ENCODE measurements at places on chromosomes 7 and 10.

DNA sequence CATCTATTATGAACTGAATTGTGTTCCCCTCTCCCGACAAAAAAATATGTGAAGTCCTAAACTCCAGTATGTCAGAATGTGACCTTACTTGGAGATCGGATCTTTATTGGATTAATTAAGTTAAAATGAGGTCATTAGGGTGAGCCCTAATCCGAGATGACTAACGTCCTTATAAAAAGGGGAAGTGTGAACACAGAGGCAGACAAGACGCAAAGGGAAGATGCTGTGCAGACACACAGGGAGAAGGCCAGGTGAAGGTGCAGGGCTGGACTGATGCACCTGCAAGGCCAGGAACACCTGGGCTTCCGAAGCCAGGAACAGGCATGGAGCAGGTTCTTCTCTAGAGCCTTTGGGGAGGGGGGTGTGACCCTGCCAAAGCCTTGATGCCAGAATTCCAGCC lies 187.8 kb downstream of the PARD3 start:
- no peak for DNase-seq

GRCh38 chr7:17234030-17234397 lies 64.4 kb upstream of the AHR start:
- DNase-seq, result no peak

GRCh38 chr7:75762350-75762917 lies 9.6 kb downstream of the CCL26 start:
- no peak for DNase-seq

DNA sequence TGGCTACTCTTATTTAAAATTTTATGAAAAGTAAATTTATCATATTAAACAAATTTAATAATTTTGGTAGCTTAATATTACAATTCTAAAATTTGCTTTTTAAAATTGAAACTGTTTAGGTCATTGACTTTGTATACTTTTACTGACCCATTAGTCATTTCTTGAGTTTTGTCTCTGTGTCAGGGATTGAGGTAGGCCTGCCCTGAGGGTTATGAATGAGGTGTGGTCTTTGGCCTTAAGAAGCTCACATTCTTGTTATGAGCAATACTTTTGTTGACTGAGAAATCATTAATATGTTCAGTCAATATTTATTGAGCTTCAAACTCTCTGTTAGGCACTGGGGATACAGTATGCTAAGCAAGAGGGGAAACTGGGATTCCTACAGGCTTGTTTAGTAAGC lies 47.0 kb upstream of the RPA3 start:
- DNase-seq, result no peak

GRCh38 chr10:62724465-62724864 lies 80.1 kb upstream of the ADO start:
- DNase-seq, result no peak

GRCh38 chr10:73060738-73061635 lies 35.7 kb downstream of the P4HA1 start:
- DNase-seq, result no peak

DNA sequence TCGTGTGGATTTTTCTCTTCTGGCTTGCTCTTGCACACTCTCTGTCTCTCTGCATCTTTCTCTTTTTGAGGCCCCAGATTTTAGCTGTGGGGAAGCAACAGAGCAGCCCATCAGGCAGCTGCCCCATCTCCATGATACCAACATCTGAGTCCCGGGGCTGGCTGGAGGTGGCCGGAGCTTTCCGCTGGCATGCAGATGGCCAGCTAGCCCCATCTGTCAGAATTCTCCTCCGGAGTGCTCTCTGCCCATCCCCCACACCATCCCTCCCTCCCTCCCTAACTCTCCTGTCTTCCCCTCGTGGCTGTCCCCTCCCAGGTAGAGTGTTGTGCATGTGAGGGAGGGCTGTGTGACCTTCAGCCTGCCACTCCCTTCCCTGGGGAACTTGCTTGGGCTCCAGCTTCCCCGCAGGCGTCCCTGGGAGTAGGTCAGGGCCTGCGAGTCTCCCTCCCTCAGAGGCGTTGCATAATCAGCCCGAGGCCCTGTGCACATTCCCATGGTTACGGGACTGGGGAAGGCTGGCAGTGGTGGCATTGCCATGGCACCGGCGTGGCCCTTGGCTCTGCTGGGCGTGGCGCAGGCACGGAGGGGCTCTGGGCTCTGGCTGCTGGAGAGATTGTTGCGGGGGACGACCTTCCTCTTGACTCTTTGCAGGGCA lies 24.7 kb downstream of the GHRHR start:
- no peak for DNase-seq

- no peak for DNase-seq
Measured at GRCh38 chr7:28166982-28167715, 13.4 kb downstream of the JAZF1 start.

DNA sequence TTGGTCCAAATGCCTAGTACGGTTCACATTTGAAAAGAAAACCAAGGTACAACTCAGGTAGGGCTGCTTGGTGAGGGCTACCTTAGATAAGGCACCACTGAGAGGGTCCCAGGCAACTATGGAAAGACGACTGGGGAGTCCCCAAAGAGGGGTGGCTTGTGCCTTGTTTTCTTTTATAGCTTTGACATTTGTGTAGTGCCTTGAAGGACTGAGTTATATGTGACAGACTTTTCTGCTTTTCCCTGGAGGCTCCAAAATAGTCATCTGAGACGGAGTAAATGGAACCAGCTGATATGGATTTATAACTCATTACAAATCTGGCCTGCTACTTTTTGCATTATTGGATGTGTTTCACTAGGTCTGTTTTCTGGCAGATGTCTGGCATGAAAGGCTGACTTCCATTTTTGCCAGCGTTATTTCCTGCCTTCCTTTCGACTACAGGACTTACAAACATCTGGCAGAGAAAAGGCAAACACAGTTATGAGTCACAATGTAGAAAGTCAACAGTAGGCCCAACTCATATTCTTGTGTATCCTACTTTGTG lies 88.2 kb upstream of the IMMP2L start:
- peak; percentile 8 for DNase-seq

DNA sequence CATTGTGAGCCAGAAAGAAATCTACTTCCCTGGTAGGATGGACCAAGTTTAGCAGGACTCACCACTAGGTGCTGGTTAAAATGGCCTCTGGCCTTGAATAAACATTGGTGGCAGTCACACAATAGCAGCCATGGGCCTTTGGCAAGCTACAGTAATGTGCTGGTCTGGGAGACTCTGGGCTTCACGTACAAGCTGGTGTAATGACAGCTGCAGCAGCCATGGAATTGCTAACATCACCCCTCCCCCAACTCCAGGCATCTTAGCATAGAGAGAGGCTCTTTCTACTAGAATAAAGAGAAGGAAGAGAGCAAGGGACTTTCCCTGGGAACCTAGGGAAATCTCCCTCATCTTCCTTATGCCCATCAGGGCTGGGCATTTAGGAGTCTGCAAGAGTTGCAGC lies 205.1 kb upstream of the SEMA3A start:
- no peak for DNase-seq

GRCh38 chr7:26398756-26399509 lies 107.3 kb downstream of the SNX10 start:
- peak; percentile 17 for DNase-seq

DNA sequence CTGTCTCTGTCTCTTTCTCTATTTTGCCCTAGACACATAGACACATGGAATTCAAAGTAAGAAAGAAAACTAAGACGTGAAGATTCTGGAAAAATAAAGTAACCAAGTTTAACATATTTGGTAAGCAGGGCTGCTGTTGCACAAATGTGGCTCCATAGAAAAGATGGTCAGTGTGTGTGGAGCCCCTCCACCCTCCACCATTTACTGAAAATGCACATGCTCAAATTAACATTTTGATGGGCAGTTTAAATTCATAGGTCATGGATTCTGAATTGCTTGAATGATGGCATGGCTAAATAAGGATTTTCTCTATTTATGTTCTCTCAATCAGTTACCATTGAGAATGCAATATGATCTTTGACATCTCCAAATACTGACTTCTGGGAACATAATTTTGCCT lies 165.5 kb upstream of the CHRM2 start:
- no peak for DNase-seq

DNA sequence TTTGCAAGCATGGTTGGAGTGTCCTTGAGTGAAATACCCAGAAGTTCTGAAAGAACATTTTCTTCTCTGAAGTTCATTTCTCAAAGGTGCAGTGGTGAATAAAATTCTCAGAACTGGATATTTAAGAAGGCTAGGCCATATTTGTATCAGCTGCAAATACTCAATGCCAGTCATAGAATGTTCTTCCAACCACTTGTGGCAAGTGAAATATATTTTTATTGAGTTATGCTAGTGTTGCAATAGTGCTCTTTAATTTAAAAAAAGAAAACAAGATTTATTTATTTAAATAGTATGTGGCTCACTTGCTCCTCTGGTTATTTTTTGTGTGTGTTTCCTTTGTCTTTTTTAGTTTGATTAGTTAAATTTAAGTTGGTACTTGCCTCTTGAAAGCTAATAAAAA lies 64.5 kb downstream of the PALS2 start:
- no peak for DNase-seq

DNA sequence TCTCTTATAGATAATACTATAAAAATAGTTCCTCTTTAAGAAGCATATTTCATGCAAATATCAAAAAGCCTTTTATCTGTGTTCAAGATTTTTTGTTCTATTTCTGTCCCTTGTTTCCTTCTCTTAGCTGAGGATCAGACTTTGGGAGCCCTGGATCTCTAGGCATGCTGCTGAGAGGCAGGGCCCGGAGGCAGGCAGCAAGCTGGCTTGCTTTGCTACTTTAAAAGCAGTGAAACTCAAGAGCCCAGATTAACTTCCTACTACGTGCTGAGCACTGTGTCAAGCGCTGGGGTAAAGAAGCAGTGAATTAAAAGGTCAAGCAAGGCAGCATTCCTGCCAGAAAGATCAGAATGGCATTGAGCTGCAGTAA lies 31.0 kb upstream of the ARID5B start:
- DNase-seq, result no peak

- DNase-seq, result no peak
Measured at GRCh38 chr10:63205421-63205820, 72.3 kb downstream of the NRBF2 start.

DNA sequence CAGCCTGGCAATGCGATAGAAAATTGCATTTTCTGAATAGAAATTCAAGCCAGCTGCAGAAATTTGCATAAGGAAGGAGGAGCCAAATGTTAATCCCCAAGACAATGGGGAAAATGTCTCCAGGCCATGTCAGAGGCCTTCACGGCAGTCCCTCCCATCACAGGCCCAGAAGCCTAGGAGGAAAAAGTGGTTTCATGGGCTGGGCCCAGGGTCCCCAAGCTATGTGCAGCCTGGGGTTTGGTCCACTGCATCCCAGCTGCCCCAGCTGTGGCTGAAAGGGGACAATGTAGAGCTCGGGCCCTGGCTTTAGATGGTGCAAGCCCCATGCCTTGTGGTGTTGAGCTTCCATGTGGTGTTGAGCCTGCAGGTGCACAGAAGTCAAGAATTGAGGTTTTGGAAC lies 10.0 kb upstream of the GARIN1A start:
- no peak for DNase-seq

- DNase-seq, result peak; percentile 56
Measured at GRCh38 chr10:93993782-93994437, at the start of gene PLCE1. Gene PLCE1 (plus strand): TSS chr10:93993931. CDS start chr10:94031047, 37,116 bp downstream.

DNA sequence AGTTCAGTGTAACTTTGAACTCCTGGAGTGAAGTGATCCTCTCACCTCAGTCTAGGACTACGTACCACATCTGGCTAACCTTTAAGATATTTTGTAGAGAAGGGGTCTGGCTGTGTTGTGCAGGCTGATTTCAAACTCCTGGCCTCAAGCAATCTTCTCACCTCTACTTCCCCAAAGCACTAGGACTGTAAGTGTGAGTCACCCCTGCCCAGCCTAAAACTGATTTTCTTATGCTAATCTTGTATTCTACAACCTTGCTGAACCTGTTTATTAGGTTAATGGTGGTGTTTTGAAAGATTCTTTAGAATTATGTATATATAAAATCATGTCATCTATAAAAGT lies 58.0 kb downstream of the LCOR start:
- no peak for DNase-seq

All from NCI-H2029 (cell line).